SW 1271 (cell line): ENCODE measurements at places on chromosomes 1 and 21.

GRCh38 chr1:61842863-61843514 lies 100.7 kb downstream of the PATJ start:
- DNase-seq, result peak; percentile 2

DNA sequence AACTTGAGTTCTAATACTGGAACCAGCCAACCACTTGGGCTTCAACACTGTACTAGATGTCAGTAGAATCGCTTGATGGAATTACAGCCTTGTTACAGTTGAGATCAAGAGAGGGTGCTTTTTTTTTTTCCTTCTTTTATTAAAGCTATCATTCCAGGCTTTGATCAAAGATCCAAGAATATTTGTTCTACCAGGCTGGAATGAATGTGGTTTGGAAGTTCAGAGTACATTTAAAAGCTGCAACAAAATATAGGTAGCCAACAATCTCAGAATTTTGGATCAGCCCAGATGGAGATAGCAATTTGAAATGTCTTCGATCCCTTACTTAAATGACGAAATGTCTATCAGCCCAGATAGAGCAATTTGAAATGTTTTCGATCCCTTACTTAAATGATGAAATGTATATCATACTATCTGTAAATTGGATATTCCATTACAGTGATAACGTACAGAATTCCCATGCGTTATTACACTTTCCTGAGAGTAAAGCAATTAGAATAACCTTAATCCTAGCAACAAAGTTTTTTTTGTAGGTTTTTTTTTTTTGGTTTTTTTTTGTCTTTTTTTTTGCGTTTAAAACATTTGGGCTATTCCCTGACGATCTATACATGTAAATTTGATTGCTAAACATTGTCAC lies 3.6 kb downstream of the ZNF281 start:
- no peak for DNase-seq

DNA sequence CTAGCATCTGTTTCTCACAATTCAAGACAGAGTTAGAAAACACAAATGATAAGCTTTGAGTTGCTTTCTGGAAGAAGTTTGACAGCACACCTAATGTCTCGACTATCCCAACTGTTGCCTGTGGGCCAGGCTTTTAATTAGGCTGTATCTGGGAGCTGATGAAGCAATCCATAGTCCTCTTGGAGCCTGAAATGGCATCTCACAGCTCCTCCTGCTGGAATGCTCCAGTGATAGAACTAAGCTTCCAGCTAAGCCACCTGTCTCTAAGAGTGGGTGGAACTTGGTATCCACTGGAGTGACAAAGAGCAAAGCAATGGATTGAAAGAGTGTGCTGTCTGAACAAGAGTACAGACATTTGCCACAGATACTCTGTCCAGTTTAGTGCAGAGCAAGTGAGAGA lies 605.3 kb upstream of the NR5A2 start:
- no peak for DNase-seq

- no peak for DNase-seq
Observed at GRCh38 chr1:29520571-29521437, 284.5 kb downstream of the PTPRU start.

DNA sequence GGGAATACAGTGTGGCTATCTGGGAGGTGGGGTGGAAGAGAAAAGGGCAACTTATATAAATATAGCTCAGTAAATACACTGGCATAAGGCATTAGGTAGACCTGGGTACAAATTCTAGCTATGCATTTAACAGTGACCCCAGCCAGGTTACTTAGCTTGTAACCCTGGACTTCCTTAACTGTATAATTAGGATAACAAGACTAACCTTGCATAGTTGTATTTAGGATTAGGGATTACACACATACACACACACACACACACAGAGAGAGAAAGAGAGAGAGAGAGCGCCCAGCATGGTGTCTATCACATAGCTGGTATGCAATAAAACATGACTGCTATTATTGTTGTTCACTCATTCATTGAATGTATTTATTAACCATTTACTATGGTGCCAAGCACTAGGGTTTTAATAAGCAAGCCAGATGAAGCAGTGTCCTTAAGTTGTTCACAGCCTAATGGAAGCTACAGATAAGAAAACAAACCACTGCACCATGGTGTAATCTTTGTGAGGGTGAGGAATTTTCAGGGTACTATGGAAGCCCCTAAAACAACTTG lies 251.4 kb downstream of the ZNF648 start:
- no peak for DNase-seq

- no peak for DNase-seq
Observed at GRCh38 chr1:173409613-173410012, 67.5 kb upstream of the PRDX6 start.
